Spleen (tissue), 13 donors: ENCODE measurements at places on chromosomes 5 and 9.

- H3K27me3 ChIP-seq: no peaks in the 10 kb centered on the region
- H3K4me3 ChIP-seq: no peak overlapping the region
- H3K36me3 ChIP-seq: no peaks in the 10 kb centered on the region
- DNase-seq: no peak
- H3K4me1 ChIP-seq: no peaks in the 10 kb centered on the region
- H3K27ac ChIP-seq: no peak overlapping the region
These were observed 289.6 kb downstream of the GABRB2 start for GRCh38 chr5:161256957-161257356.

DNA sequence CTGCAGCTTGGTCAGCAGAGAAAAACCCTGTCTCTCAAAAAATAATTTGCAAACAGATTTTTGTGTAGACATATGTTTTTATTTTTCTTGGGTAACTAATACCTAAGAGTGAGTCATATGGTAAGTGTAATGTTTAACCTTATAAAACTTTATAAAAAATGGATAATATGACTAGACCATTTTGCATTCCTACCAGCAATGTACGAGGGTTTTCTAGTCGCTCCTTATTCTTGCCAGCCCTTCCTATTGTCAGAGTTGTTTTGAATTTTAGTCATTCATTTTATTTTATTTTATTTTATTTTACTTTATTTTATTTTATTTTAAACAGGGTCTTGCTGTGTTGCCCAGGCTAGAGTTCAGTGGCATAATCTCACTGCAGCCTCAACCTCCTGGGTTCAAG lies 37.8 kb downstream of the RABGAP1 start:
- H3K27ac ChIP-seq: no peak overlapping the region
- DNase-seq: no peak
- H3K4me1 ChIP-seq: peaks cover 14% of the 10 kb centered on the region
- no peaks in the 10 kb centered on the region for H3K36me3 ChIP-seq
- no peak overlapping the region for H3K4me3 ChIP-seq

- H3K4me3 ChIP-seq: no peak overlapping the region
- DNase-seq: no peak
- no peaks in the 10 kb centered on the region for H3K27me3 ChIP-seq
- peaks cover 38% of the 10 kb centered on the region for H3K36me3 ChIP-seq
- H3K27ac ChIP-seq: no peak overlapping the region
- peaks cover 13% of the 10 kb centered on the region for H3K4me1 ChIP-seq
These were observed 6.8 kb downstream of the SLC36A1 start for GRCh38 chr5:151454166-151454565.

- no peaks in the 10 kb centered on the region for H3K27me3 ChIP-seq
- no peaks in the 10 kb centered on the region for H3K4me1 ChIP-seq
- no peak for DNase-seq
- H3K36me3 ChIP-seq: no peaks in the 10 kb centered on the region
- no peak overlapping the region for H3K4me3 ChIP-seq
These were observed 99.7 kb downstream of the GOLPH3 start for GRCh38 chr5:32074401-32074800.

DNA sequence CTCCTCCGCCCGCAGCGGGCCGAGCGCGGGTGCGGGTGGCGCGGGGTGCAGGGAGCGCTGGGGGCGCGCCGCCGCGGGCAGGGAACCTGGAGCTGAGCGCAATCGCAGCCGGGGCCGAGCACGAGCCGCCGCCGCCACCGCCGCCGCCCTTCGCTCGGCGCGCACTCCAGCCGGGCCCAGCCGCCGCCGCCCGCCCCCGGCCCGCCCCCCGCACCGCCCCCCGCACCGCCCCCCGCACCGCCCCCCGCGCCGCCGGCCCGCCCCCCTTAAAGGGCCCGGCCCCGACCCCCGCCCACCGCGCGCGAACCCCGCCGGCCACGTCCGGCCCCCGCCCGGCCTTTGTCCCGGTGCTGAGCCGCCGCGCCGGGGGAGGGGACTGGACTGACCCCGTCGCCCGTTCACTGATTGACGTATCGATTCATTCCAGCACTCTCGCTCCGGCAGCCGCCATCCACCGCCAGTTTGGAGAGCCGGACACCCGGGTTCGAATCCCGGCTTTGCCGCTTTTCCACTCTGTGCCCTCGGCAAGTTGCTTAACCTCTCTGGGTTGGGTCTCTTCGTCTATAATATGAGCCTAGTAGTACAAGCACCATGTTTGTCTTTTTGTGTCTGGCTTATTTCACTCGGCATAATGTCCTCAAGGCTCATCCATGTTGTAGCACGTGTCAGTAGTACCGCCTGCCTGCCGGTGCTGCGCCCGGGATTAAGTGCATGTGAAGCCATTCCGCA lies at the start of gene SH3PXD2B:
SH3PXD2B (minus strand) TSS at position 168 of the 729 bp plus-strand sequence. CDS start 173 bp downstream, outside the sequence.
- H3K27ac ChIP-seq: no peak within 1 kb of the TSS
- H3K36me3 ChIP-seq: no peaks in the 10 kb centered on the region
- peak within 1 kb of the TSS; percentile 60 for H3K4me3 ChIP-seq
- H3K27me3 ChIP-seq: peaks cover 65% of the 10 kb centered on the region
- DNase-seq: peak; percentile 81

GRCh38 chr5:90866915-90867731 lies 308.5 kb downstream of the ADGRV1 start:
- no peak for DNase-seq
- no peaks in the 10 kb centered on the region for H3K36me3 ChIP-seq
- H3K4me3 ChIP-seq: no peak overlapping the region

- H3K4me3 ChIP-seq: no peak overlapping the region
- no peaks in the 10 kb centered on the region for H3K27me3 ChIP-seq
- H3K36me3 ChIP-seq: no peaks in the 10 kb centered on the region
- DNase-seq: no peak
- H3K27ac ChIP-seq: no peak overlapping the region
These were observed 47.4 kb upstream of the MEF2C start for GRCh38 chr5:88930335-88930734.

- no peak overlapping the region for H3K4me3 ChIP-seq
- H3K36me3 ChIP-seq: no peaks in the 10 kb centered on the region
- H3K27ac ChIP-seq: no peak overlapping the region
- H3K4me1 ChIP-seq: no peaks in the 10 kb centered on the region
These were observed 448.9 kb downstream of the BNC2 start for GRCh38 chr9:16421532-16421931.

DNA sequence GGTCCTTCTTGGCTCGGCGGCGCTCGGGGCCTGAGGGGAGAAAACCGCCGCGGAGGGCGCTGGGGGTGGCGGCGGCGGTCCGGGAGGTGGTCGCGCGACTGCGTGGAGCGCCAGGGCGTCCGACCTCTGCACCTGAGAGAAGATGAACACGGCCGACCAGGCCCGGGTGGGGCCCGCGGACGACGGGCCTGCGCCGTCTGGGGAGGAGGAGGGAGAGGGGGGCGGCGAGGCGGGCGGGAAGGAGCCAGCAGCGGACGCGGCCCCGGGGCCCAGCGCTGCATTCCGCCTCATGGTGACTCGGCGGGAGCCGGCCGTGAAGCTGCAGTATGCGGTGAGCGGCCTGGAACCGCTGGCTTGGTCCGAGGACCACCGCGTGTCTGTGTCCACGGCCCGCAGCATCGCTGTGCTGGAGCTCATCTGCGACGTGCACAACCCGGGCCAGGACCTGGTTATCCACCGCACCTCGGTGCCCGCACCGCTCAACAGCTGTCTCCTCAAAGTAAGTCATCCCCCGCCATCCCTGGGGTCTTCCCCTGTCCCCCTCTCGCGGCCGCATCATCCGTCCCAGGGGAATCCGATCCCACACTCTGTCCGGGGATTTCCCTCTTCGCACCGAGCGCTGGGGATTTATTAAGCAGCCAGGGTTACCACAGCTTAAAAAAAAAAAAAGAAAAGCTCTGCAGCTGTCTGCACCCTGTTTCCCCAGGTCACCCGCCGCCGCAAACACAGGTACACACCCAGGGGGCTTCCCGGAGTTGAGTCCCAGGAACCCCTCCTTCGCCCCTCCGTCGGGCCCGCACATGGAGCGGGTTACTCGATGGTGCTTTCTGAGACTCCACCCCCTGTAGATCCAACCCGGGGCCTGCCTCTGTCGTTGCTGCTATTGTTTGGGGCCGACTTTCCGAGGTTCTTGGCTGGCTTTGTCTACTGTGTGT lies at the start of gene GTF3C4:
GTF3C4 (plus strand) TSS at position 8 of the 935 bp plus-strand sequence; CDS start at position 143, 135 bp downstream.
- H3K27me3 ChIP-seq: no peaks in the 10 kb centered on the region
- H3K27ac ChIP-seq: peak within 1 kb of the TSS; percentile 97
- peak within 1 kb of the TSS; percentile 99 for H3K4me3 ChIP-seq
- no peaks in the 10 kb centered on the region for H3K36me3 ChIP-seq

GRCh38 chr9:4549751-4550295 lies 59.6 kb downstream of the SLC1A1 start:
- no peaks in the 10 kb centered on the region for H3K27me3 ChIP-seq
- no peaks in the 10 kb centered on the region for H3K36me3 ChIP-seq
- no peaks in the 10 kb centered on the region for H3K4me1 ChIP-seq
- no peak overlapping the region for H3K4me3 ChIP-seq
- no peak overlapping the region for H3K27ac ChIP-seq
- no peak for DNase-seq

DNA sequence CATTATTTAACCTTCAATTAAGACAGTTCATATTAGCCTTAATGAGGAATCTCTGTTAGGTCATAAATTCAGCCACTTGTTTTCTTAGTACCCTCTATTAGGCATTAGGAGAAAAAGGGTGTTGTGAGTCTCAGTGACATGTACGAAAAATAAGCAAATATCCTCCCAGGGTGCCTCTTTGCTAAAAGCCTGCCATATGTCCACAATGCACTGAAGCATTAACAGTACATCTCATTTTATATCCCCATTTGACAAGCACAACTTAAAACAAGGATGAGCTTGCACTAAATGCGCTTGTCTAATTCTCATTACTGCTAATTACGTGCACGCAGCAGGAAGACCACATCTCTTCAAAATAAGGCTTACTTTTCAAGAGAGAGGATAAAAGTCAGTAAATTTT lies 48.4 kb upstream of the SRFBP1 start:
- H3K4me3 ChIP-seq: no peak overlapping the region
- no peak overlapping the region for H3K27ac ChIP-seq
- no peak for DNase-seq
- no peaks in the 10 kb centered on the region for H3K4me1 ChIP-seq
- H3K36me3 ChIP-seq: no peaks in the 10 kb centered on the region

- no peak overlapping the region for H3K27ac ChIP-seq
- H3K36me3 ChIP-seq: no peaks in the 10 kb centered on the region
- no peak overlapping the region for H3K4me3 ChIP-seq
These were observed 215.4 kb upstream of the NR4A3 start for GRCh38 chr9:99606296-99606695.

- no peaks in the 10 kb centered on the region for H3K36me3 ChIP-seq
- H3K27ac ChIP-seq: no peak overlapping the region
- no peaks in the 10 kb centered on the region for H3K4me1 ChIP-seq
- H3K4me3 ChIP-seq: no peak overlapping the region
These were observed 81.8 kb downstream of the SUSD1 start for GRCh38 chr9:112093147-112093869.

GRCh38 chr9:101047848-101048397 lies 19.4 kb downstream of the PLPPR1 start:
- no peaks in the 10 kb centered on the region for H3K36me3 ChIP-seq
- H3K4me3 ChIP-seq: no peak overlapping the region
- no peak for DNase-seq

DNA sequence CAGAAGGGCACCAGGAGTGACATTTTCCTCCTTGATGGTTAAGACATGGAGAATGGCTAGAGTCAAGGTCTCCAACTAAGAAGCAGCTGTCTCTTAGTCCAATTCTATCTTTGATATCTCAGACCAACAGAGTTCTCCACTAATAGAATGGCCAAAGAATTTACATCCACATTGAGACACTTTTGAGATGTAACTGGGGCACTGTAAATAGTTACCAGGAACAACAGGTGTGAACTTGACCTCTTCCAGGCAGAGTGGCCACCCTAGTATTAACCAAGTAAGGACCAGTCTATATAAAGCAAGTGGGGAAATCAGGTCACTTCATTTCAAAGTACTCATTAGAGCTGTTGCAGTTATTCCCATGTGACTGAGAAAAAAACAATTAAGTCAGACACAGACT lies 159.7 kb upstream of the RAD23B start:
- H3K36me3 ChIP-seq: no peaks in the 10 kb centered on the region
- no peak overlapping the region for H3K4me3 ChIP-seq
- H3K27me3 ChIP-seq: no peaks in the 10 kb centered on the region
- H3K27ac ChIP-seq: no peak overlapping the region
- no peak for DNase-seq

GRCh38 chr5:52743970-52744369 lies 43.7 kb upstream of the ITGA1 start:
- peak overlapping the region; percentile 72 for H3K27ac ChIP-seq
- no peaks in the 10 kb centered on the region for H3K36me3 ChIP-seq
- no peaks in the 10 kb centered on the region for H3K27me3 ChIP-seq
- no peak for DNase-seq
- peaks cover 21% of the 10 kb centered on the region for H3K4me1 ChIP-seq
- no peak overlapping the region for H3K4me3 ChIP-seq

DNA sequence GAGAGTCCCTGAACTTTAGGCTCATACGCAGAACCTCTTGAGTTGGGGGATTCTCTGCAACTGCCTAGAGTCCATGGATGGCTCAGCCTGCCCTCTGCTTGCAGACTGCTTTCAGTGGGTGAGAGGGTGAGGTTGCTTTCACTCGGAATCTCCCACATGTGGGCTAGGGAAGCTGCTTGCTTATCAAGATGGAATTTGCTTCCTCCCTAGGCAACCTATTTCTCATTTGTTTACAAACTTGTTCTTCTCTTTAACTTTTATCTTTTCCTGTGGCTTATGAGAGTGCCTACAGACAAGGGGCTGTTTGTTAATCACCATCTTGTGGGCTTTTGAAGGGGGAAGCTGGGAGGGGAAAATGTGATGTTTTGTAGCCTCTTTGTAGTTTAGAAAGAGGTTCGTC lies 10.0 kb downstream of the TLE4 start:
- DNase-seq: no peak
- no peak overlapping the region for H3K27ac ChIP-seq
- H3K36me3 ChIP-seq: no peaks in the 10 kb centered on the region
- no peak overlapping the region for H3K4me3 ChIP-seq
- H3K27me3 ChIP-seq: no peaks in the 10 kb centered on the region
- H3K4me1 ChIP-seq: peaks cover 60% of the 10 kb centered on the region

- peak overlapping the region; percentile 64 for H3K27ac ChIP-seq
- no peaks in the 10 kb centered on the region for H3K27me3 ChIP-seq
- H3K4me1 ChIP-seq: peaks cover 30% of the 10 kb centered on the region
These were observed 8.4 kb upstream of the RGS3 start for GRCh38 chr9:113454914-113455761.

DNA sequence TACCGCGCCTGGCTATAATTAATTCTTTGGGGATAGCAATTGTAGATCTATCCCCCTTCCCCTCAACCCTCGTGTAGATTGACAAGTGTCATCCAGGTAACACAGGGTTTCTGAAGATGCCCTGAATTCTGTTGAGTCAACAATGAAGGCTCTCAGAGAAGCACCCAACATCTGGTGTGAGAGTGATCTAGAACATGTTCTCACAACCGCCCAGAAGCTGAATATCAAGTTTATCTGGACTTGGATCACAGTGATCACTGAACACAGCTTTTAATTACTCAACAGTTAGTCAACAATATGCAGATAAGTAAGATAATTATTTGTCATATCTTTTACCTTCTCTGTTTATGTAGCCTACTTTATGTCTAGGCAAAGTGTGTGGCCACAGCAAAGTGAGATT lies 204.2 kb upstream of the RGMB start:
- no peak for DNase-seq
- H3K27me3 ChIP-seq: no peaks in the 10 kb centered on the region
- H3K4me3 ChIP-seq: no peak overlapping the region
- no peaks in the 10 kb centered on the region for H3K4me1 ChIP-seq
